ENCODE measurements at places on chromosomes 4 and X. TPM values are rescaled to one million over a fixed set of nuclear protein-coding genes. Genes with fewer than 3 reads are reported as not detected.

- DNase-seq: no peak
Measured at GRCh38 chr4:178595500-178596138, 1153.4 kb upstream of the AGA start.

DNA sequence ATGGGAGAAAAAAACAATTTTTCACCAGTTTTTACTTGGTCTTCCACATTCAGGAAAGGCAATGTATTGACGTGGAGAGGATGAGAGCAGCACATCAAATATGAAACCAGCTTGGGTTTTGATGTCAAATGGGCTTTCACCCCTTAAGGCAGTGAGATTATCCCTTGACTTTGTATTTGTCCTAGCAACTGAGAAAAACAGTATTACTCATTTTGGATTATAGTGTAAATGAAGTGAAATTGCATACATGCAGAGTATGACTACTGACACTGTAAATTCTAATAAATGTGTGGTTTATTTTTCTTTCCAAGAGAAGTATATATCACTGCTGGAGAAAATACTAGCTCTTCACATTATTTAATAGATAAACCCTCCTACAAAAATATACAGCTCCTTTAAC is 863.6 kb upstream of the IGFBP7 start:
- no peak for DNase-seq

GRCh38 chrX:69319376-69319775 is 154.1 kb upstream of the PJA1 start:
- DNase-seq: no peak

DNA sequence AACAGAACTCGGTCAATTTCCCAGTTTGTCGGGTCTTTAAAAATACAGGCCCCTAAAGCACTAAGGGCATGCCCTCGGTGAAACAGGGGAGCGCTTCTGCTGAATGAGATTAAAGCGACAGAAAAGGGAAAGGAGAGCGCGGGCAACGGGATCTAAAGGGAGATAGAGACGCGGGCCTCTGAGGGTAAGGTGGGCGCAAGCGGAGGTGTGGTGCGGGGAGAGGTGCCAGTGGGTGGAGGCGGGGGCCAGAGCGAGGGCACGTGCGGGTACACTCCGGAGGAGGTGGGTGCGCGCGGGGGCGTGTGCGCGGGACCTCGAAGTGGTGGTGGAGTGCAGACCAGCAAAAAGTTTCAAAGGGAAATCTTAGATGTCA is 787 bp upstream of the TET2 start:
- DNase-seq: no peak

DNA sequence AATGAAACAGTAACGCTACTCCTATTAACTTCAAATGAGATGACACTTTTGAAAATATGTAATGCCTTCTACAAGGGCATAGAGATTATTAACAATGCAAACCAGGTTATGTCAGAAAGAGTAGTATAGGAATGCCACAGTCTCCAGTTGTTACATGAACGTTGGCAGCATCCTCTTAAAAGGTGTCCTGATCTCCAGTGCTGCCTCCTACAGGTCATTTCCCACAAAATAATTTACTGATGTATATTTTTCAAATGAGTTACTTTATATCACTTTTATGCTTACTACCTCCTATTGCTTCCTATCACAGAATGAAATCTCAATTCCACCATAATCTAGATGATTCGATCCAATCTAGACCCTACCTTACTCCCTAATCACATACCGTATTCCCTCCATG is 195.2 kb upstream of the EPHA5 start:
- peak; percentile 35 for DNase-seq

PNMA5 gene
- total RNA-seq: not detected

DNA sequence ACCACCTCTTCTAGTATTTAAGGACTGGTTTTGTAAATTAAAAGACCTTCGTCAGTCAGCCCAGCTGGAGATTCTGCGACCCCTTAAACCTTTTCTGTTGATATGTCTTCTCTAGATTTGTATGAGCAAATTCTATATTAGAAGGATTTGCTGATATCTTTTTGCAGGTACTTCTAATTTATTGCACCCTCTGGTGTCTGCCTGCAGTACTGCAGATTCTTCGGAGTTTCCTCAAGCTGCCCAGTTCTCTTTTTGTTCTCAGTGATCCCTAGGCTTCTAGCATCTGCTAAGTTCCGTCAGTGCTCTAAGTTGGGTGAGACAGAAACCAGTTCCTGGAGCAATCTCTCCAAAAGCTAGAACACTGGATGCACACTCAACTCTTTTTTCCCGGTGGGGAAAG is 545.2 kb downstream of the C4orf33 start:
- DNase-seq: peak; percentile 63

Data from MCF 10A (cell line).